ENCODE measurements at places on chromosomes 6 and 20.

DNA sequence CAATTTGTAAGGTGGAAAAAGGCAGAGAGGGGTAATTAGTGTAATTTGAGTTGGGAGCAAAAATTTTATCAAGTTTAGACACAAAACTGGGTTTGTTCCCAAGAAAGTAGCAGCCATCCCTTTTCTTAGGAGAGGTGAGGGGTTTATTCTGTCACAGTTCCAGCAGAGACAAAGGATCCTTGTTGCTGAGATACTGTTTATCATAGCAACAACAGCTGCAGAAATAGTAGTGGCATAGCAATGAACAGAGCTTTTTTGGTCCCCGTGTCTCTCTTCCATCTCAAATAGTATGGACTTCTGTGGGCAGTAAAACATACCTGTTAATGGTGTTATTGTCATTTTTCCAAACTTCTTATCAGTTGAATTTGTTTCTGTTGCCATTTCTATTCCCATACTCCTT lies 23.9 kb downstream of the ZKSCAN8 start:
- no peak for DNase-seq

- no peak for DNase-seq
These were observed 254.7 kb downstream of the FARS2 start for GRCh38 chr6:5516036-5516435.

DNA sequence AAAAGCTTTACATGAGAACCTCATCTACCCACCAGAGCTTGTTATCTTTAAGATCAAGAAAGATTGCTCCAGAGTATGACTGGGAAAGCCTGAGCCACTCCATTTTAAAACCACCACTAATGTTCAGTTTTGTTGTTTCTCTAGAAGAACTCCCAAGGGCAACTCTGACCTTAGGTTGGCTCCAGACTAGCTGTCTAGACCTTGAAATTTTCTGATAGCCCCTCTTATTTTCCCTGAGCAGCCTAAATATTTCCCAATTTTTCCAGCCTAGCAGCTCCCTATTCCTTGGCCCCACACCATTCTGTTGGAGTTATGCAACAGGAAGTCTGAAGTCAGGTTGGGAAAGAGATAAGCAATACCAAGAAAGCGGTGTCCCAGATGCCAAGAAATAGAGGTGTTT lies 84.6 kb upstream of the TCF21 start:
- no peak for DNase-seq

- no peak for DNase-seq
These were observed 103.7 kb downstream of the REV3L start for GRCh38 chr6:111379302-111379701.

DNA sequence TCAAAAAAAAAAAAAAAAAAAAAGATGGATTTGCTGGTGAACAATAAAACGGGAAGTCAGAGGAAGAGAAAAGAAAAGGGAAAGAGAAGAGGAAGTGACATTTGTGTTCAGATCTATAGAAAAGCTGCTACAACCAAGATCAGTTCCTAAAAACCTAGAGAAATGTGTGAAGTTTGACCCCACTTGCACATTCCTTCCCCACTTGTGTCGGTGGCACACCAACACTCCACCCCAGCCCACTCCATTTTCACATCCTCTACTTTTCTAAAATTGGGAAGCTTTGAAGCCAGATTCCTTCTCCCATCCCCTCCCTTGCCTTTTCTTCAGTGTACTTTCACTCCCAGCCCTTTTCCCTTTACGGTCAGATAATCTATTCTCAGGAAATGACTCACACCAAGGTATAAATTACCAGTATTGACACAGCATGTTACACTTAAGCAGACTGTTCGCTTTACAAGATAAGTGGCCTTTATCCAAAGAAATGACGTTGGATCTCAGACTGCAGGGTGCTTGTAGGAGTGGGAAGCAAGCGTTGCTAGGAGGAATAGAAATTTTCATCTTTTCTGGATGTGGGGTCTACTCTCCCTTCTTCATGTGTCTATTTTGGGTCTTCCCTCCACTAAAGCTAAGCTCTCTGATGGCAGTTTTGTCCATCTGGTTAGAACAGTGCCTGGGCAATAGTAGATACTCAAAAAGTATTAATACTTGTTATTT lies 92.5 kb upstream of the ADGRF1 start:
- DNase-seq: no peak

DNA sequence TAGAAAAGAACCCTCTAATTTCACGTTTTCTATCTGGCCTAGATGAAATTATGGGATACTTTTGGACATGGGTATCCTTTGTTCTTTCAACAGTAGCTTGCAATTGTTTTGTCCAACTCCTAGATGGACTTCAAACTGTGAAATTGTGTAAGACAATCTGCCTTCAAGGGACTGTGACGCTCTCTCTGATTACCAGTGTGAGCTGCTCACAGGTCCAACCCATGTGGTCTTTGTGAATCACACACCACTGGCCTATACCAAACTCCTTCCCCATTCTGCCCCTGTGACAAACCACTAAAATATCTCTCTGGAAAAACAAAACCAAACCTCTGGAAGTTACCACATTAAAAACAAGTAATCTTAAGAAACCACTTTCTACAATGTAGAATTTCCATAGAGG lies 59.5 kb downstream of the NINL start:
- DNase-seq: no peak

- DNase-seq: no peak
These were observed 931 bp downstream of the UFL1 start for GRCh38 chr6:96522465-96523009.

- DNase-seq: no peak
These were observed 683.0 kb downstream of the DHX35 start for GRCh38 chr20:39645131-39645530.

DNA sequence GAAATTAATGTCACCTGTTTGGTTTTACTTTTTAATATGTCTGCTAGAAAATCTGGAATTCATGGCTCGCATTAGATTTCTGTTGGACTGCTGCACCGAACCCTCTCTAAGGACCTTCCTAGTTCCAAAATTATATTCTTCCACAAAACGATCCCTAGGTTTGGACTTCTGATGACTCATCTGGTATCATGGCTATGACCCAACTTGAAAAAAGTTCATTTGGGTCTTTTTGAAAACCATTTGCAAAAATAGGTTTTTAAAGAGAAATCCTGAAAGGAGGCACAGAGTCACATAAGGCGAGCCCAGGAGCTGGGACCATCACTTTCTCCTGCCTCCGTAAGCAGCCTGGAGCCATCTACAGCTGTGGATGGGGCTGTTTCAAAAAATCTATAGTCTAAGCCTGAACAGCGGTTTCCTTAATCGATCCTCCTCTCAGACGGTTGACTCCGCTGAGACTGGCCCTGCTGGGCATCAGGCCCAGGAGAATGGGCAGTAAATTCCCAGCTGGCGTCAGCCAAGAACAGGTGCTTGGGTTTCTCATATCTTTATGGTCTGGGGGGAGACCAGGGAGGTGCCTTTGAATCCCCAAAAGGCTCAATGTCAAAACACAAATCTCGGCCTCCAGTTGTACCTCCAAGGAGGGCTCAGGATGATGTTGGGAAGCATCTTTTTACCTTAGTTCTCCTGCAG lies 44.6 kb downstream of the SLC24A3 start:
- DNase-seq: no peak

DNA sequence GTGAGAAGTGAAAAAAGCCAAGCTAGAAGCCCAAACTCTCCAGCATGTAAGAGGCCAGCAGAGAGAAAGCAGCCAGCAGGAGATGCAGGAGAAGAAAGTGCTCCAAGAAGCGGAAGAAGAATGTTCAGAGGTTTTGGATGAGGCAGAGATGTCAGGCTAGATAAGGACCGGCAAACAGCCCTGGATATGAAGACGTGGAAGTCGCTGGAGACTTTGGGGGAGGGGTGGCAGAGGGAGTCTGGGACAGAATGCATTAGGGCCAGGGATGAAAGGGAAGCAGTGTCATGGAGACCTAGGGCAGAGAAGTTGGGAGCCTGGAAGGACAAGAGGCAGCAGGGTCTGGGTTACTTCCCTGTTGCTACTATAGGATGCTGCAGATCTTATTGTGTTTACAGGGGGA lies 5.3 kb upstream of the SCUBE3 start:
- DNase-seq: no peak

- no peak for DNase-seq
These were observed 19.7 kb downstream of the ZKSCAN3 start for GRCh38 chr6:28369463-28369862.

DNA sequence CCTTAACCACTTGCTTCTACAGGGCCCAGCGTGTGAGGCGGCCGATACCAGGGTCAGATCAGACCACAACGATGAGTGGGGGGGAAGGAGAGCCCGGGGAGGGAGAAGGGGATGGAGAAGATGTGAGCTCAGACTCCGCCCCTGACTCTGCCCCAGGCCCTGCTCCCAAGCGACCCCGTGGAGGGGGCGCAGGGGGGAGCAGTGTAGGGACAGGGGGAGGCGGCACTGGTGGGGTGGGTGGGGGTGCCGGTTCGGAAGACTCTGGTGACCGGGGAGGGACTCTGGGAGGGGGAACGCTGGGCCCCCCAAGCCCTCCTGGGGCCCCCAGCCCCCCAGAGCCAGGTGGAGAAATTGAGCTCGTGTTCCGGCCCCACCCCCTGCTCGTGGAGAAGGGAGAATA lies 2.8 kb downstream of the RING1 start:
- DNase-seq: no peak

All from stimulated activated CD8-positive, alpha-beta memory T cell treated with anti-CD3 and anti-CD28 coated beads, Interleukin-4, amount 100 ng/mL, for 1 hour (primary cell).